ENCODE measurements at places on chromosomes 4 and X. TPM values are rescaled to one million over a fixed set of nuclear protein-coding genes. Genes with fewer than 3 reads are reported as not detected.

GRCh38 chr4:15577508-15577907, 77.6 kb downstream of the FBXL5 start:
- no peak for DNase-seq

GRCh38 chrX:130994671-130995070, 63.5 kb upstream of the ARHGAP36 start:
- peak; percentile 27 for DNase-seq

DNA sequence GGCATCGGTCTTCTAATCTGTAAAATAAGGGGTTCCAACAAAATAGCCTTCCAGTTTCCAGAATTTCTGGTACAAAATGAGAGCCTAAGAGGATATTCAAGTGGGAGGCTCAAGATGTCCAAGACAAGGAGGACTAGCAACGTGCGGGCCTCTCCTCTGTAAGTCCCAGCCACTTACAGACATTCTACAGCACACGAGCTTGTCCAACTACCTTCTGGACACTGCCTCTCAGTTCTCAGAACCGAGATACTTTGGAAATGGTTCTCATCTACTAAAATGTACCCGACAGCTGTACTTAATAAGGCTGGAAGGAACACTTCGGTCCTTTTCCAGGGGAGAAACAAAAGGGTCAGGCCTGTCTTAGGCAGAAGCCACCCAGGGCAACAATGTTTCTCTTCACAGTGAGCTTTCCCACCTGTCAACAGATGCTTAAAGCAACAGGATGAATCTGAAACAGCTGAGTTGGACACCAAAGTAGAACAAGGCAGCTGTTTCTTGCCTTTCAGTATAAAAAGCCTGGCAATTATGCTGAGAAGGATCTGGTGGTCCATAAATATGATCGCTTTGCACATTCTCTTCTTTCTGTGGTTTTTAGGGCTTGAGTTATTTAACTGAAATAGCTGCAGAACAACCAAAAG, 127.0 kb downstream of the HS6ST2 start:
- DNase-seq, result no peak

DNA sequence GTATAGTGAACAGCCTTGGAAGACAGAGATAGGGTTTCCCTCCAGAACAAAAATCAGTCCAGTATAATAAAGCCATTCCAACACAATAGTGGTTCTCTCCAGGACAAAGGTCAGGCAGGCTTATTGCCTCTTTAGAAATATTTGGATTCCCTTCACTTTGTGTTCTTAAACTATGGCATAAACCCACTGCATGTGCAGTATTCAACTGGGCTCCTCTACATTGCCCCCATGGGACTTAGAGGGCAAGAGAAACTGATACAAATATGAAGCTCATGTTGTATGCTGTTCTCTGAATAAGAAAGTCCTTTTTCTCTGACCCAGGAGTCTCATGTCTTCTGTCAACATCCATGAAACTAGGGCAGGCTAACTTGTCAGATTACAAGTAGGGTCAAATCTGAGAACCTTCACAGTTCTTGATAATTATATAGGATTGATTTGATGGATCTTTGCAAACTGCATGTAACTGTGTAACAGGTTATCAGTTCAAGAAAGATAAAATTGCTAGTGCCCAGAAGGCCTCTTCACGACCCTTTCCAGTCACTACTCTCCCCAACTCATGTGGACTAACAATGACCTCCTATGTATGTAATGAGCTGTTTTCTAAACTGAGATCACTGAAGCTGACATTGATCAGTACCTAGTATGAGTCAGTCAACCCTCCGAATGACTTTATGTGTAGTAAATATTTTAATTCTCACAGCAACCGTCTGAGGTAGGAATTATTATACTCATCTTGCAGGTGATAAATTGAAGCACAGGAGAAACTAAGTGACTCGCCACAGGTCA, 31.9 kb upstream of the FAM9C start:
- no peak for DNase-seq

DNA sequence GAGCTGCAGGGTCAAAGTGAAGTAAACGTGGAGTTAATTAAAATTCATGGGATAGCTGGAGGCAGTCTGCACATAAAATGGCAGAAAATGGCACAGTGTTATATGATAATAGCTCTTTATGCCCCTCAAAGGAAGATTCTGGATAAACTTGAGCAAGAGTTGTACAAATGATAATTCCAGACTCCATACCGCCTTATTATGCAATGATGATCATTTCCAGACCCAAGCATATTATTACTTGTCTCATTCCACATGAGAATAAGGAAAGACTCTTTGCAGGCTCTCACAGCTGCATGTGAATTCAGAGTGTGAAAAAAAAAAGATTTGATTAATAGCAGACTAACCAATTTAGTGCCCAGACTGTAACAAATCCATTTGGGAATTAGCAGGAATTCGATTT, 105.4 kb downstream of the STK32B start:
- no peak for DNase-seq

GRCh38 chr4:29565256-29565655, 1154.9 kb upstream of the PCDH7 start:
- DNase-seq, result no peak

DNA sequence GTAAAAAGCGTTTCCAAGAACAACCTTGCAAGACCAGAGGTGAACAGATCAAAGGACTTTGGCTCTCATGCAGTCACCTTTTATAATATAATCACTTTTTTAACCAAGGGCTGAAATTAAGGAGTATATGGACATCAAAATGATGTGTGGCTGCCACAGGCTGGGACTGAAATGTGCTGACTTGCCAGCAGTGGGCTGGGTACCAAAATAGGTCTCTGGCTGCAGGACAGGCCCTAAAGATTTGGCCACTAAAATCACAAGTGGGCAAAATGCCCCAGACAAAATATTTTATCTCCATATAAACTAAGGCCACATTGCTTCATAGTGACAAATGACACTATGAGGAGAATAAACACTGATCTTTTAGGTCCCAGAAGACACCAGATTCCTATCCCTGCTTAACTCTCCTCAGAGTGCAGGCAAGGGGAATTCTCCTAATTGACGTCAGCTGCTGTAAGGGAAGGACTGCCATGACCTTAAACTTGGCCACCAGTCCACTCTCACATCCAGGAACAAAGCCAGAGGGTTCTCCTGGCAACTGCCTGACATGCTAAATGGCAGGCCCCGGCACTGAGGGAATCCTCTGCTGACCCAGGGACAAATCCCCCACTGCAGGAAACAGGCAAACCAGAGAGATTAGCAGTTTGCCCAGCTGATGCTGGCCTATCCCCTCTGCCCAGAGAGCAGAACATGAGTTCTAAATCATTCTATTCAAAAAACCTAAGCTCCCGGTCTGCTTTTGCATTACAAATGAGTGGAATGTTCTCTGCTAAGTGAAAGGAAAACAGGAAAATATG, 155.8 kb downstream of the PPP3CA start:
- DNase-seq, result no peak

DNA sequence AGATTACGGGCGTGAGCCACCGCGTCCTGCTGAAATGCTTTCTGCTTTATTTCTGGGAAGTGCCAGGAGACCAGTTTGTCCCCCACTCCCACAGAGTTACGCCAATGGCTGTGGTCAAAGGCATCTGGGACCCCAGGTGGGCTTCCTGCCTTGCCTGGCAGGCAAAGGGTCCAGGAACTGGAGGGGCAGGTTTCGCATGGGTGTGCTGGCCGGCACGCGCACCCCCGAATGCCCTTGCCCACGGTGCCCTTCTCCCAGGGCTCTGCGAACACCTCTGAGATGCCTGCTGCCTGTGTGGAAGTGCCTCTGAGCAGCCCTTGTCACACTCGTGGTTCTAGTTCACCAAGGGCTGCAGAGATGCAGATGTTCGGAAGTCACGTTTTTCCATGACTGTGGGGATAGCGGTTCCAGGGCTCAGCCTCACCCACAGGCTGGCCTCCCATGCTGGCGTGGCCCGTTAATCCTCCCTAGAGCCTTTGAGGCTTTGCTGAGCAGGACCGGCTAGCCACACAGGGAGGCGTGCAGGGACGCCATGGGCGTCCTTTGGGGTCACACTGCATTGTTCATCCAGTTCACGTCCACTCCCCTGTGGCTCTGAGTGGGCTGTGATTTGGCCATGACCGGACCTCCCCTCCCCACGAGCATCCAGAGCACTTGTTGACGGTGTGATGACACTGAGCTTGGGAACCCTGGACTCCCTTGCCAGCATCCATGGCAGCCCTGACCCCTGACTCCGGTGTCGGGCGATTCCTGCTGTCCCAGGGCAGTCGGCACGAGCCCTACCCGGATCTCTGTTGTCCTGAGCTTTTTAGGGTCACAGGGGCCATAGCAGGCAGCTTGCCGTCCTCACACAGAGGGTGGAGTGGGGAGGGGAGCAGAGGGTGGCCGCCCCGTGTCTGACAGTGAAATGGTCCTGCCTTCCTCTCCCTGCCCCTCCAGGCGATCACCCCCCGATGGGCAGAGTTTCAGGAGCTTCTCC, 12.7 kb upstream of the ADD1 start:
- no peak for DNase-seq

The MAGEA8 gene
- not detected for total RNA-seq

Data from activated naive CD4-positive, alpha-beta T cell treated with anti-CD3 and anti-CD28 coated beads, Interleukin-2, amount 50 U/mL, for 72 hours (primary cell).